ENCODE measurements at places on chromosomes 16 and 17. TPM values are rescaled to one million over a fixed set of nuclear protein-coding genes. Genes with fewer than 3 reads are reported as not detected.

PGAP3 gene
- 22.6 TPM for total RNA-seq

PITPNM3 gene
- total RNA-seq, result 0.30 TPM

TBX4 gene
- total RNA-seq, result not detected

SULT1A4 gene
- total RNA-seq, result 1.4 TPM

ACAP1 gene
- 432 TPM for total RNA-seq

CCL14 gene
- total RNA-seq, result not detected

Data from CD8-positive, alpha-beta T cell (primary cell).